ENCODE measurements at places on chromosomes 1 and 21.

GRCh38 chr1:155308493-155309422, at the start of gene FDPS:
Gene FDPS (plus strand): TSS chr1:155308866. CDS start chr1:155309790, 924 bp downstream.
- peak; percentile 93 for DNase-seq

GRCh38 chr21:33801424-33802405, 113.9 kb downstream of the ATP5PO start:
- no peak for DNase-seq

- no peak for DNase-seq
Measured at GRCh38 chr1:97041026-97041425, 319.4 kb downstream of the PTBP2 start.

DNA sequence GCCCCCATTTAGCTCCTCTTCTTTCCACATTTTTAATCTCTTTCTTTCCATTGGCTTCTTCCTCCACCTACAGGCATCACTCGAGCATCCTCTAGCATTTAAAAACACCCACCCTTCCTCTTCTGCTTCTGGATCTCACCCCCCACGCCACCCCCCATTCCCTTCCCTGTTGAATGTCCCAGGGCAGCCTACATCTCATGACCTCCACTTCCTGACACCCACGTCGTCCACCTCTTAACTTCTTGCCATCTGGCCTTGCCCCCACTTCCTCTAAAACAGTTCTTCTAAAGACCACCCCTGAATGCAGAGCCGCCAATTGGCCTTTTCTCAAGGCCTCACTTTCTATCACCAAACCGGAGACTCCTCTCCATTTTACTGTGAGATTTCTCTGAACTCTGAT, 6.1 kb upstream of the ETNK2 start:
- no peak for DNase-seq

GRCh38 chr1:119617751-119618691, 30.0 kb downstream of the ZNF697 start:
- no peak for DNase-seq

GRCh38 chr1:6491966-6492365, 499 bp upstream of the PLEKHG5 start:
- no peak for DNase-seq

- no peak for DNase-seq
Measured at GRCh38 chr1:60978421-60979357, 103.7 kb upstream of the NFIA start.

GRCh38 chr1:202187041-202187671, 6.4 kb upstream of the LGR6 start:
- no peak for DNase-seq

DNA sequence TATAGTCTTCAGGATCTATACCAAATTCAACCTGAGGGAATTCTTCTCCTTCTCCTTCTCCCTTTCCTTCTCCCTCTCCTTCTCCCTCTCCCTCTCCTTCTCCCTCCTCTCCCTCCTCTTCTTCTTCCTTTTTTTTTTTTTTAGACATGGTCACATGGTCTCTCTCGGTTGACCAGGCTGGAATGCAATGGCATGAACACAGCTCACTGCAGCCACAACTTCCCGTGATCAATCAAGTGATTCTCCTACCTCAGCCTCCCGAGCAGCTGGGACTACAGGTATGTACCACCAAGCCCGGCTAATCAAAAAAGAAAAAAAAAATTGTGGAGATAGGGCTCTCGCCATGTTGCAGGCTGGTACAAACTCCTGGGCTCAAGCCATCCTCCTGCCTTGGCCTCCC, 51.5 kb downstream of the DNAI4 start:
- DNase-seq = no peak

DNA sequence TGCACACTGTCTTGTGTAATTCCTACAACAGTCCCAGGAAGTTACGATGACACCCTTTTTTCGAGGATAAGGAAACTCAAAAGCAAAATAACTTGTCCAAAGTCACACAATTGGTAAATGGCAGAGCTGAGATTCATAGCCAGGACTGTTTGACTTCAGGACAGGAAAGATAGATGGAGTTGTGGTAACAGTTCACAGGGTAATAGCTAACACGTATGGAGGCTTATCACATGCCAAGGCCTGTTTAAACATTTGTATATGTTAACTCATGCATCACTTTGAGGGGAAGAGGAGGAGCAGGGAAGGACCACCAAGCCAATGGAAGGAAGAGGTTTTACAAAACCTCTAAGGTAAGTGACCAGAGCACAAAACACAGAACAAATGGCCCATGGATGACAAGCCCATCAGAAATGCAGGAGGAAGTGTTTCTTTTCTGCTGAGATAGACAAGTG, 2.8 kb downstream of the DHCR24 start:
- DNase-seq = no peak
